ENCODE measurements at places on chromosomes 12 and 14. TPM values are rescaled to one million over a fixed set of nuclear protein-coding genes. Genes with fewer than 3 reads are reported as not detected.

Gene OR4E2
- not detected for total RNA-seq

Gene FAM222A
- 3.0 TPM for total RNA-seq

Gene DIO2
- 1.0 TPM for total RNA-seq

Gene PRPH
- 14.3 TPM for total RNA-seq

Gene ATL1
- total RNA-seq, result 12.6 TPM

Gene SCAF11
- 97.9 TPM for total RNA-seq

Gene MYF6
- total RNA-seq, result not detected

Gene TESPA1
- 0.55 TPM for total RNA-seq

Gene BORCS5
- 12.2 TPM for total RNA-seq

Gene ZNF664
- total RNA-seq, result 111 TPM

Gene NXPH4
- not detected for total RNA-seq

- no peak for DNase-seq
Measured at GRCh38 chr14:22928237-22929103, 706 bp downstream of the PRMT5 start.

DNA sequence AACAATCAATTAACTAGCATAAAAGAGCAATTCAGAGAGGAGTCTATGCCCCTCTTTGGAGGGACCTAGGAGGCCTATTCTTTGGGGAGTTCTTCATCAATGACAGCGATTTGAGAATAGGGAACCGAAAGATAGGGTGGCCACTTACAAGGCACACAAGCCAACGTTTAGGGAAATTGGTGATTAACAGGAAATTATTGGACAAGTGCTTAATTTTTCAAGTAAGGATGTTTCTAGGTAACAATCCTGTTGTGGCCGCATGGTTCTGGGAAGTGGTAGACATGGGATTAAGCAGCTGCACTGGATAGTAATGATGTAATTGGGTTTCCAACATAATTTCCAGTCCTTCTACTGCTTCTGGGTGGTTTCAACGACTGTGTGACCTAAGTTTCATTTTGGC lies 83.2 kb downstream of the HMGA2 start:
- no peak for DNase-seq

DNA sequence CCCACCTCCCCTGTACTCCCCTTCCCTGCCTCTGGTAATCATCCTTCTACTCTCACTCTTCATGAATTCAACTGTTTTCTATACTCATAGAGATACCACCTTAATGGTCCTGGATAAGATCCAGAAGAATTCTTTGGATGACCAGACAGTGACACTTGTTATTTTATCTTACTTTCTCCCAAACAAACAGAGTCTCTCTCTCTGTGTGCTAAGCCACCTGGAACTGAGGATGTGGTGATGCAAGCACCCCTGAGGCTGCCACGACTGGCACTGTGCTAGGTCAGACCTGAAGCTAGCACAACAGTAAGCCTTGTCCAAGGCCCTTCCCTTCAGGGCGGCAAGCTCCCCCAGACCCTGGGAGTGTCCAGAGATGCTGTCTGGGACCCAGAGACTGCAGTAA lies 250.2 kb downstream of the C12orf50 start:
- DNase-seq, result no peak

- no peak for DNase-seq
Measured at GRCh38 chr12:61504396-61505080, 755.7 kb upstream of the USP15 start.

GRCh38 chr12:111870216-111870615 lies 28.2 kb downstream of the MAPKAPK5 start:
- DNase-seq, result no peak

DNA sequence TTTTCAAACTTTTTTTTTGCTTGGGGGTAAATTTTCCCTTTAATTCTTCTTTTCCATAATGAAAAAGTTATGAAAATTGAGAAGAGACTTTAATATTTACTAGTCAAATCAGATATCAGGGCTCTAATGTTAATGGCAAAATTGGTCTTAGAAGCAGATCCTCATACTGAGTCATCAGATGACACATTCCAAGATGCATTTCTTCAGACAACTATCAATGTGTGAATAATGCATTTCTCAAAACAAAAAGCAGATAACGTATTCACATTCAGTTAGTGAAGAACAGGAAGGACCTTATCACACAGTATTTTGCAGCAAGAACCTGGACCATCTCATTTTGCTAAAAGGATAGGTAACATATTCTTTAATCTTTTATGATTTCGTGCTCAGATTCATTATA lies 130.7 kb downstream of the GPHN start:
- no peak for DNase-seq

DNA sequence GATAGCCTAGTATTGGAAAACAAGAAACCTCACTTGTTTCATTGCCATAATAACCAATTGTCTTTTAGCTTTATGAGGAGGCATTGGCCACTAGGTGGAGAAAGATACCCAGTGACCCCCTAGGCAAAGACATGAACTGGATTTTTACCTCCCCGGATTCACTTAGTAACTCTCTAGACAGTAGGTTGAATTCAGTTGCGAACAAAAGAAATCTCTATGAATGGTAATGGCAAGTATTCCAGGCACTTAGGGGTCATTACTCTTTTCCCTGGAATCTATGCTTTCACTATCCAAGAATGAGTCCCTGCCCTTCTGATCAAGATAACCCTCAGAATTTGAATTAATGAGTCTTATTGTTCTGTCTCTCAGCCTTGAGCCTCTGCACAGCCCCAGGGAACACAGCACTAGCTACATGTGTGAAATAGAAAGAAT lies 29.5 kb upstream of the RHOJ start:
- no peak for DNase-seq

DNA sequence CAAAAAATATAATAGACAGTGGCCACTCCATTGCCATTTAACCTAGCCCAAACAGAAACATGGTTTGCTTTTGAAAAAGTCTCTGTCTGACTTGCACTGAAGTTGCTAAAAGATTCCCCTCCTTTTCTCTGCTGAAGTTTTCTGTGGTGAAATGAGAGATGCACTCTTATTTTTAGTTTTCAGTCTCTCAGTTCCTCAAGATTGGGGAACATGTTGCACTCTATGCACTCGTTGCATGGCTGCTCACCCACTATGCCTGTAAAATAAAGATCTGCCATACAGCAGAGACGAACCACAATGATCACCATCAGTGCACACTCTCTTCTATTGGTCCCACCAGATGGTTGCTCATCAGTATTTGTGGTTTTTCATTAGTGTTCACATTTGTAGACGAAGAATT lies 13.1 kb upstream of the DAAM1 start:
- no peak for DNase-seq

DNA sequence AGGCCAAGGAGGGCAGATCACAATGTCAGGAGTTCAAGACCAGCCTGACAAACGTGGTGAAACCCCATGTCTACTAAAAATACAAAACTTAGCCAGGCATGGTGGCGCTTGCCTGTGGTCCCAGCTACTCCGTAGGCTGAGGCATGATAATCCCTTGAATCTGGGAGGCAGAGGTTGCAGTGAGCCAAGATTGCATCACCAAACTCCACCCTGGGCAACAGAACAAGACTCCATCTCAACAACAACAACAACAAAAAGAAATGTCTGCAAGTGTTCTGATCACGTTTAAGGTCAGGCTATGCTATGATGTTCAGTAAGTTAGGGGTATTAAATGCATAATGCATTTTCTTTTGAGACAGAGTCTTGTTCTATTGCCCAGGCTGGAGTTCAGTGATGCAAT lies 6.7 kb upstream of the PLD4 start:
- no peak for DNase-seq

- DNase-seq, result no peak
Measured at GRCh38 chr12:51879102-51879501, 8.8 kb upstream of the ANKRD33 start.

GRCh38 chr12:123153906-123154305 lies 3.0 kb upstream of the PITPNM2 start:
- no peak for DNase-seq

DNA sequence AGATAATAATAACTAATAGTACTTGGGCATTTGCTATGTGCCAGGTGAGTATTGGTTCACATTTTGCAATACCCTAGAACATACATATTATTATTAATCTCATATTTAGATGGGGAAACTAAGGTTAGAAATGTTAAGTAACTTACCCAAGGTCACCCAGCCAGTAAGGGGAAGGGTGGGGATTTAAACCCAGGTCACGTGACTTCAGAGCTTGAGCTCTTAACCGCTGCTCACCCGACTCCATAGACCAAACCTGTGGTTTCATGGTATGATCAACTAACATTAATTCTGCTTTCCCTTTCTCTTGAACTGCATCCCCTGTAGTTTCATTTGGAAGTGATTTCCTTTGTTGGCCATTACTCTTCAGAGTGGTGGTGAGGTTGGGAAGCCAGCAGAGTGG lies 242.3 kb downstream of the NRXN3 start:
- no peak for DNase-seq

DNA sequence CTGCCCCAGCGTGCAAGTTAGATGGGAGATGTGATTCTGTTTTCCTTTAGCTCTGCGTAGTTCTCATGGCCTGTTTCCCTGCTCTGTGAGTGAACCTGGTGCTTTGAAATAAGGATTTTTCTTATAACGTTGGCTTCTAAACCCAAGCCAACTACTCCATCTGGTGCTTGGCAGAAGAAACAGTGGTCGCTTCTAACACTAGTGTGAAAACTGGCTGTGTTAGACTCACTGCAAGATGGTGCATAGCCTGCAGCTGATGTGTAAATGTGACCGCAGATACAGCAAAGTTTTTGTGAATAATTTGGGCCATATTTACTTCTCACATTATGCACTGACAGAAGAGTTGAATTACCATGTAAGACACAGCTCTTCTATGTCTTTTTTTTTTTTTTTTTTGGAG lies 12.2 kb downstream of the GTF2H3 start:
- DNase-seq, result no peak

DNA sequence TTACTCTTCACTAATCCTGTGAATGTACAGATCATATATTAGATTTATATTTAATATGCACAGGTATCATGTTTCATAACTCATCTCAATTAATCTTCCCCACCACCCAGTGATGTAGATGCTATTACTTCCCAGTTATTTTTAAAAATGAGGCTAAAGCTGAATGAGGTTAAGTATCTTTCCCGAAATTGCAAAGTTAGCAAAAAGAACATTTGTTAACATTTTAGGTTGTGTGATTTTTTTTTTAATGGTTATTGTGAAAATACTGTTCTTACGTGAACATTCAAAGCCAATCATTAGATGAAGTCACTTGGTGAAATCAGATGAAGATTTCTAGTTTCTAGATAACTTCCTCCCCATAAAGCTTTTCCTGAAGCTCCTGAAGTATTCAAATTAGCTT lies 186.9 kb upstream of the PLEKHA5 start:
- DNase-seq, result no peak

DNA sequence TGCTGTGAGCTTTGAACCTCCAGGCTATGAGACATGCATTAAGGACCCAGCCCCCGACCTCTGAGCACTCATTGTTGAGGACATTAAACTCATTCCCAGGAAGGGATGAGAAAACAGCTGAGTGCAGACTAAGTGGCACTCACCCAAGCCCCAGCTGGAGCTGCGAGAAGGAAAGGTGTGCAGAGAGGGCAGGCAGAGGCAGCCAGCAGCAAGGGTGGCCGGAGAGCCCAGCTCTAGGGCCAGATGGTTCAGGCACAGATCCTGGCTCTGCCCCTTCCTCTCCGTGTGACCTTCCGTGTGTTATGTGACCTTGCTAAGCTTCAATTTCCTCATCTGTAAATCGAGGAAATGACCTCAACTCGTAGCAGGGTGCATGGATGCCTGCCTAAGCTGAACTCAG lies 3.7 kb downstream of the TSPAN11 start:
- DNase-seq, result no peak

All from left colon (tissue), 2 donors.